ENCODE measurements at places on chromosomes 1 and 21. TPM values are rescaled to one million over a fixed set of nuclear protein-coding genes. Genes with fewer than 3 reads are reported as not detected.

The RPTN gene
- polyA plus RNA-seq, result not detected

The PLA2G2A gene
- not detected for polyA plus RNA-seq

The CNR2 gene
- polyA plus RNA-seq, result 0.09 TPM

The PLEKHN1 gene
- polyA plus RNA-seq, result 0.16 TPM

The KCNN3 gene
- 2.5 TPM for polyA plus RNA-seq

The LAMC1 gene
- 283 TPM for polyA plus RNA-seq

The CR1L gene
- polyA plus RNA-seq, result 0.32 TPM

The SPRR2A gene
- 0.14 TPM for polyA plus RNA-seq

The LMX1A gene
- not detected for polyA plus RNA-seq

The ALPL gene
- 33.2 TPM for polyA plus RNA-seq

The AMY1C gene
- polyA plus RNA-seq, result not detected

The ZSCAN20 gene
- 6.4 TPM for polyA plus RNA-seq

The GCSAML gene
- 1.2 TPM for polyA plus RNA-seq

The TSPEAR gene
- polyA plus RNA-seq, result 1.0 TPM

The GPR37L1 gene
- polyA plus RNA-seq, result 0.03 TPM

The UBL4B gene
- polyA plus RNA-seq, result not detected

The NR1I3 gene
- polyA plus RNA-seq, result 1.9 TPM

The GOLPH3L gene
- polyA plus RNA-seq, result 35.7 TPM

The GALE gene
- 30.1 TPM for polyA plus RNA-seq

The SGIP1 gene
- polyA plus RNA-seq, result 9.8 TPM

The KIF14 gene
- polyA plus RNA-seq, result 8.6 TPM

The TMPRSS3 gene
- 3.1 TPM for polyA plus RNA-seq

The PDXK gene
- polyA plus RNA-seq, result 66.1 TPM

The ANKRD35 gene
- polyA plus RNA-seq, result 2.4 TPM

The TMEM53 gene
- 14.4 TPM for polyA plus RNA-seq

The IGSF9 gene
- polyA plus RNA-seq, result 20.6 TPM

The OR2M3 gene
- polyA plus RNA-seq, result 0.03 TPM

The FOXD3 gene
- 0.22 TPM for polyA plus RNA-seq

The LDLRAD1 gene
- not detected for polyA plus RNA-seq

The SMCP gene
- not detected for polyA plus RNA-seq

The APOBEC4 gene
- polyA plus RNA-seq, result not detected

The HCRTR1 gene
- 0.07 TPM for polyA plus RNA-seq

The MATN1 gene
- 0.21 TPM for polyA plus RNA-seq

The ESPN gene
- 14.0 TPM for polyA plus RNA-seq

The C4BPA gene
- 0.75 TPM for polyA plus RNA-seq

The ZMYND12 gene
- polyA plus RNA-seq, result 5.5 TPM

The GNAT2 gene
- polyA plus RNA-seq, result not detected

The VANGL2 gene
- 43.9 TPM for polyA plus RNA-seq

The ELF3 gene
- polyA plus RNA-seq, result 117 TPM

The SDC3 gene
- 23.4 TPM for polyA plus RNA-seq

The PBX1 gene
- polyA plus RNA-seq, result 156 TPM

The PDE4B gene
- 8.7 TPM for polyA plus RNA-seq

The SLC1A7 gene
- 0.14 TPM for polyA plus RNA-seq

The HTR6 gene
- polyA plus RNA-seq, result 2.5 TPM

The ASPM gene
- 20.6 TPM for polyA plus RNA-seq

The CFAP74 gene
- polyA plus RNA-seq, result 0.68 TPM

The RNU1-1 gene
- 2.1 TPM for polyA plus RNA-seq

The KRTAP10-5 gene
- polyA plus RNA-seq, result not detected
